Panc1 (cell line): ENCODE measurements at places on chromosomes 7 and 10. TPM values are rescaled to one million over a fixed set of nuclear protein-coding genes. Genes with fewer than 3 reads are reported as not detected.

DNA sequence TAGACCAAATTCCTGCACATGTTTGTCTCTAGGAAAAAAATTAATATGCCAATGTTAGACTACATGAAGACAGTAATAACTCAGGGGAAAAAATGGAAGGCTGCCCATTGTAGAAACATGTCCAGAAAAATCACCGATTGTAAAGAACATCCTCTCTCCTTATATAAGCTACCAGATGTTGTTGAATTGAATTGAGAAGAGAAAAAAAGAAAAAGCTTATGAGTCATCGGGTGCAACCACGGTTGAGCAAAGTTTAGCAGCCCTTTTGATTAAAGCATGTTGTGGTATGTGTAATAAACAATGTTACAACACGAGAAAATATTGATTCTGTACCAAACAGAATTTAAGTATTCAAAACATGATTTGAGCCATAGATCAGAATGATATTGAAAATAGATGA lies 102.3 kb upstream of the ARHGAP21 start:
- no peak for DNase-seq

- DNase-seq: no peak
Observed at GRCh38 chr7:17195576-17195975, 102.9 kb upstream of the AHR start.

GRCh38 chr7:151844071-151844824 lies 32.7 kb downstream of the PRKAG2 start:
- peak; percentile 46 for DNase-seq

DNA sequence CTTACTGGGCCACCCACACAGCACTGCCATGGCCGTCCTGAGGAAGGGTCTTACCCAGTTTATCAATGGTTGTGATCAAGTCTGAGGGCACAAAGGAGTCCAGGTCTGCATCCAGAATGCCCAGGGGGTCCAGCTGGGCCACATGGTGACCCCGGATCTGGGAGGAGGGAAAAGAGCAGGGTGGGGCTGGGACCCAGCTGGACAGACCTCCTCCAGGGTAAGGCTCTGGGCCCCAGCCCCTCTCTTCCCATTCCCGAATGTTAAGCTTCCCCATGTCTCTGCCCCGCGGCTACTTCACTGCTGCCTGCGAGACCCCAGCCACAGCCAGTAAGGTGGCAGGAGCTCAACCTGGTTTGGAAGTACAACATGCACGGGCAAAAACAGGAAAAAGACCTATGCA lies 9.5 kb downstream of the OGDHL start:
- DNase-seq: no peak

- no peak for DNase-seq
Observed at GRCh38 chr10:11118686-11119085, 101.0 kb downstream of the CELF2 start.

GRCh38 chr10:8035006-8035640 lies 19.4 kb upstream of the GATA3 start:
- no peak for DNase-seq

DNA sequence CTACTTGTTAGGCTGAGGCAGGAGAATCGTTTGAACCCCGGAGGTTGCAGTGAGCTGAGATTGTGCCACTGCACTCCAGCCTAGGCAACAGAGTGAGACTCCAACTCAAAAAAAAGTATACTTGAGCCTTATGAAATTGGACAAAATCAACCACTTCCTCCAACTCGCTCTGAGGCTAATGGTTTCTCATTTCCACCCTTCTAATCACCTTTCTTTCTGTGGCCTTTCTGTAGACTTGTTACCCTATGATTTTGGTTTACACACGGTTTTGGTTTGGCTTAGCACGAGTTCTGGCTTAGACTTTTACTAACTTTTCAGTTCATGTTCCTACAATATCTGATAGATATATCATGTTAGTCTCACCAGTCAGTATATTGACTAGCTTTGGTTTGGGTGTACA lies 152.0 kb downstream of the PHTF2 start:
- no peak for DNase-seq

GRCh38 chr7:101435461-101436220 lies 73.0 kb downstream of the COL26A1 start:
- DNase-seq: no peak

GRCh38 chr7:33554576-33554975 lies 350.8 kb upstream of the BMPER start:
- no peak for DNase-seq

DNA sequence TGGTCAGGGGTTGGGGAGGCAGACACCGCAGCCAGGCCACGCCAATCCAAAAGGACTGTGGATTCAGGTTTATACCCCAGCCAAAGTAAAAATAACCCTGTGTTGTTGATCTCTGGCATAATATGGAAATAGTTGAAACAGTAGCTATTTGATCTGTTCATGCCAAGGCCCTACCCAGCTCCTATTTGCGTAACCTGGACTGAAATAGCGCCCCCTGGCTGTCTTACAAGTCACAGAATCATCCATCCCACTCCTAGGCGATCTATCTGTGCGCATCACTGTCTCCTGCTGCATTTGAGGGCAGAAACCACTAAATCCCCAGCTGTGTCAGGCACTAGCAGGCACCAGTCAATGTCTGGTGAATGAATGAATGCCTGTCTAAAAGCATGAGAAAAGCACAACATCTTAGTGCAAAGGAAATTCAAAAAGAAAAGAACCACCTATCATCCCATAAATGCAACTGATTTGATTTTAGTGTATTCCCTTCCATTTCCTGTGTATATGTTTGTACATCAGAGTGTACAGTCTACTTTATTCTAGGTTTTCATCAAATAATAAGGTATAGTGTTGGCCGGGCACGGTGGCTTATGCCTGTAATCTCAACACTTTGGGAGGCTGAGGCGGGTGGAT lies 160.0 kb downstream of the SLIT1 start:
- no peak for DNase-seq

DNA sequence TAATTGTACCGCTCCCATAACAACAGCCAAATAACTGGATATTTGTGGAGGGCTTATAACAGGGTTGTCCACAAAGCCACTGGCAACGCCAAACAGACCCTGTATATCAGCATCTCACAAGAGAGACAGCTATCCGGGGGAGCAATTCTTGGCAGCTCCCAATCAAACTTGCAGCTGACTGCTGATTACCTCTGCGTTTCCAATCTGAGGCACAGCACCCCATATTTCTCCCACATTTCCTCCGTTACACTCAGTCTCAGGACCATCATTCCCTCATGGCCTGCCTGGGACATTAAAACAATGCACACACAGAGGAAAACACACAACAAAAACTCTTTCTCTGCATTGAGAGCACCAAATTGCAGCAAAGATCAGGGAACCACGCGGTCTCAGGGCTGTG lies 67.8 kb upstream of the SDK1 start:
- DNase-seq: no peak

GRCh38 chr7:131640686-131641085 lies 84.3 kb upstream of the PODXL start:
- no peak for DNase-seq

GRCh38 chr10:124386186-124387077 lies 32.3 kb downstream of the OAT start:
- no peak for DNase-seq

DNA sequence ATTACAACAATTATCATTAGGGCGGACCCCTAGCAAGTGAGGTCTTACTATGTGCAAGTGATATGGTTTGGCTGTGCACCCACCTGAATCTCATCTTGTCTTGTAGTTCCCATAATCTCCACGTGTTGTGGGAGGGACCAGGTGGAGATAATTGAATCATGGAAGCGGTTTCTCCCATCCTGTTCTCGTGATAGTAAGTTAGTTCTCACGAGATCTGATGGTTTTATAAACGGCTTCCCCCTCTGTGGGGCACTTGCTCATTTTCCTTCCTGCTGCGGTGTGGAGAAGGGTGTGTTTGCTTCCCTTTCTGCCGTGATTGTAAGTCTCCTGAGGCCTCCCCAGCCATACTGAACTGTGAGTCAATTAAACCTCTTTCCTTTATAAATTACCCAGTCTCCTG lies 96.1 kb upstream of the CDK6 start:
- DNase-seq: no peak

SH2D4B gene
- 0.10 TPM for total RNA-seq

NUTM2A gene
- total RNA-seq: 0.21 TPM

CREB5 gene
- 3.1 TPM for total RNA-seq

TMEM120A gene
- 71.0 TPM for total RNA-seq

PSD gene
- total RNA-seq: 2.4 TPM

CTTNBP2 gene
- 1.0 TPM for total RNA-seq

ZPBP gene
- total RNA-seq: not detected
